SK-N-SH (cell line): ENCODE measurements at places on chromosomes 7 and 10.

GRCh38 chr7:18165166-18165565, 137.5 kb upstream of the PRPS1L1 start:
- H3K4me3 ChIP-seq, result no peak overlapping the region
- DNase-seq, result no peak
- no peaks in the 10 kb centered on the region for H3K36me3 ChIP-seq
- H3K4me1 ChIP-seq, result no peaks in the 10 kb centered on the region
- peaks cover 23% of the 10 kb centered on the region for H3K27me3 ChIP-seq
- no peak overlapping the region for H3K27ac ChIP-seq

- DNase-seq, result no peak
- no peaks in the 10 kb centered on the region for H3K4me1 ChIP-seq
- H3K27me3 ChIP-seq, result no peaks in the 10 kb centered on the region
- no peak overlapping the region for H3K4me3 ChIP-seq
- H3K36me3 ChIP-seq, result peaks cover 15% of the 10 kb centered on the region
Measured at GRCh38 chr7:155756322-155756721, 55.9 kb downstream of the SHH start.

DNA sequence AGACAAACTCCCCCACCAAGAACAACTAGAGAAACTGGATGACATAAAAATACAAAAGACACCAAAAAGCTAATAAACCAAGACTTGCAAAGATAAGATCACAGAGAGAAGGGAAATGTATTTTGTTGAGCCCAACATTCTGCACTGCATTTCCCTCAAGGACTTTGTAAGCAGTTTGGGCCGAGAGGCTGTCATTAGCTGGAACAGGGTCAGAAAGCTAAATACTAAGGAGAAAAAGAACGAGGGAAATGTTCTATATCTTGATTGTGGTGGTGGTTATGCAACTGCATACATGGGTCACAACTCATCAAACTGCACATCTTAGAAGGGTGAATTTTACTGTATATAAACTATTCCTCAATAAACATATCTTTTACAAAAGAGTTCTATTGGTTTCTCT, 315.0 kb downstream of the IPMK start:
- no peak for DNase-seq
- H3K27ac ChIP-seq, result no peak overlapping the region
- no peaks in the 10 kb centered on the region for H3K36me3 ChIP-seq

GRCh38 chr7:145875267-145875666, 241.3 kb upstream of the CNTNAP2 start:
- no peak overlapping the region for H3K27ac ChIP-seq
- no peak overlapping the region for H3K4me3 ChIP-seq
- no peaks in the 10 kb centered on the region for H3K36me3 ChIP-seq

GRCh38 chr10:4262870-4263600, 478.0 kb upstream of the KLF6 start:
- H3K4me3 ChIP-seq, result no peak overlapping the region
- H3K36me3 ChIP-seq, result no peaks in the 10 kb centered on the region
- H3K27ac ChIP-seq, result no peak overlapping the region
- no peak for DNase-seq
